ENCODE measurements at places on chromosomes 7 and 10. TPM values are rescaled to one million over a fixed set of nuclear protein-coding genes. Genes with fewer than 3 reads are reported as not detected.

DNA sequence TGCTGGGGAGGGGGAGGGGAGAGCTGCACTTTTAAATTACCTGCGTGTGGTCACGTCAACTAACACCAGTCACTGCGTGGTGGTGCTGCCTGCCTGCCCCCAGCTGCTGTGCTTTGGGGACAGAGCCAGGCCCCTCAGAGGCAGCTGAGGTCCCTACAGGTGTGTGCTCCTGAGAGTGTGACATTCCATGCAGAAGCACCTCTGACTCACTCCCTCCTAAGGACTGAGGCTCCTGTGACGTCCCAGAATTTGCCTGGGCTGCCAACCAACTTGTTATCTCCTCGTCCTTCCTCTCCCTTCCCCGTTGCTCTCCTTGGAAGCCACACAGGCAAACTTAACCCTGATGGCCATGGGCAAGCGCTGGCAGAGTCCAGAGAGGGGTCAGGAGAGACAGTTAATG, 563.0 kb downstream of the PARD3 start:
- no peak for DNase-seq

DNA sequence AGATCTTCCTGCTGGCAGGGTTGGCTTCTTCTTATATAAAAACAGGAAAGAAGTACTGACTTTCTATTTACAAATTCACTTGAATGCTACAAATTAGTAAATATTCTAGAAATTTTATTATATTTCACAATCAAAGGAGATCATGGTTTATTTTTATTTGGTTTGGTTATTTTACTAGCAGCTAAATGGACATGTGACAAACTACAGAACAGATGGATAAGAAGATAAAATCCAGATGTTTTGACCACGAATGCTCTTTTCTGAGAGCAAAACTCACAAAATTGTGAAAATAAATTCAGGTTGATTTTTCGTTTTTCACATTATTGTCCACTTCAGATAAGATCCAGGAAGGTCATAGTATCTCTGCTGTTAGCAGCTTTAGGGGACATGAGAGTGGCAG, 55.4 kb downstream of the CACNA2D1 start:
- DNase-seq, result no peak

SFTPA1 gene
- not detected for total RNA-seq

TLX1 gene
- 0.60 TPM for total RNA-seq

- no peak for DNase-seq
These were observed 70.2 kb downstream of the SAMD9 start for GRCh38 chr7:93047514-93048099.

DNA sequence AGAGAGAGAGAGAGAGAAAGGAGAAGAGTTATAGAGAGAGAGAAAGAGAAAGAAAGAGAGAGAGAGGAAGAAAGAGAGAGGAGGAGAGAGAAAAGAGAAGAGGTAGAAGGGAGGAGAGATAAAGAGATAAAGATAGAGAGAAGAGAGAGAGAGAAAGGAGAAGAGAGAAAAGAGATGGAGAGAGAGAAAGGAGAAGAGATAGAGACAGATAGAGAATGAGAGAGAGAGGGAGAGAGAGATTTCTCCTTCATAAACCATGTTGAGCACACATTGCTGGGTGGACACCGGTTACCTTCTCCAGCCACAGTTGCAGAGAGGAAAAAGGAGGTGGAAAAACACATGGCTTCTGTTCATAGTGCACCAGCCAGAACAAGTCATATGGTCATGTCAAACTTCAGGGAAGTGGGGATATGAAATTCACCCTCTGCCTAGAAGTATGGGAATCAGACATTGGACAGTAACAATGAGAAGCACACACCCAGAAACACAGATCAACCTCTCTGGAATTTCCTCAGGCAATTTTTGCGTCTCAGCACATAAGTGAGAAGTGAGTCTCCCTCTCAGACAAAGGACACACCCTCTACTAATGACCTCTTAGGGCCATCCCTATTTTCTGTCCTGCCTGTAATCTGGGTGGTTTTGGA, 172.5 kb upstream of the SVIL start:
- DNase-seq, result no peak

SMARCD3 gene
- total RNA-seq, result 9.6 TPM

GRCh38 chr7:157022681-157023588, 12.5 kb upstream of the MNX1 start:
- peak; percentile 52 for DNase-seq

- DNase-seq, result peak; percentile 49
These were observed 967 bp upstream of the GLI3 start for GRCh38 chr7:42237811-42238541.

DNA sequence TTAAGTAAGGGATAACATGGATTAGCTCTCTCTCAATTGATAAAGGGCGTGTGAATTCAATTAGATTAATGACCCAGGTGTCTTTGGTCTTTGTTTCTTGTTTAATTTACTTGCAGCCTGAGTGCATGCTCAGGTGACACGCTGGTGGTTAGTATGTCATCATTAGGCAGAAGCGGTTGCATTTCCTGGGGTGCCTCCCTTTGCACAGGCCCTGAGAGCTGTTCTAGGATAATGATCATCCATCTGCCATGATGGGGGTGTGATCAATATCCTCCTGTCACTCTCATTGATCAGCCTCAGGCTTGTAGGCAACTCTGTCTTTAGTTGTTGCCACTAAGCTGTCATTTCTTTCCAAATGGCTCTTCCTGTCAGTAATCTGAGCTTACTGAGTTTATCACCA, 99.6 kb upstream of the NPS start:
- DNase-seq, result no peak

GRCh38 chr10:3129581-3130340, 42.8 kb downstream of the PITRM1 start:
- DNase-seq, result no peak

- no peak for DNase-seq
These were observed 11.8 kb upstream of the CLDN12 start for GRCh38 chr7:90391488-90391887.

- no peak for DNase-seq
These were observed 137.7 kb downstream of the PRPF18 start for GRCh38 chr10:13724484-13724883.

- DNase-seq, result no peak
These were observed 101.4 kb downstream of the PRKCQ start for GRCh38 chr10:6478722-6479121.

ATP6V0A4 gene
- total RNA-seq, result not detected

DPYSL4 gene
- total RNA-seq, result 0.79 TPM

GRCh38 chr10:124517461-124517860, 55.8 kb downstream of the LHPP start:
- no peak for DNase-seq

DNA sequence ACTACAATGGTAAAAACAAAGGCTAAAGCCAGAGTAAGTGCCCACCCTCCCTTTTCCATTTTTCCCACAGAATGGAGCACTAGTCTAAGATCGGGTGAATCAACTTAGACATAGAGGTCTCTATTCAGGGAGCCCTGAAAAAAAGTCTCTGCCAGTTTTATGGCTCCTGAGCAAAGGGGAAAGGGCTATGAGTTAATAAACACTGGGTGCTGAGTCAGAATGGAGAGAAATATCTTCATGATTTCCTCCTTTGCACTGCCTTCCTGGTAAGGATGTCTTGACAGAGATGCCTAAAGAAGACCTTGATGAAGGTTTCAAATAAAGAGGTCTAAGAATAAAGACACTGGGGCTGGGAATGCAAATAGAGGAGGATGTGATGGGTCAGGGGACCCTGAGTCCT, 607.4 kb upstream of the MBL2 start:
- DNase-seq, result no peak

ACTL6B gene
- total RNA-seq, result not detected

DNA sequence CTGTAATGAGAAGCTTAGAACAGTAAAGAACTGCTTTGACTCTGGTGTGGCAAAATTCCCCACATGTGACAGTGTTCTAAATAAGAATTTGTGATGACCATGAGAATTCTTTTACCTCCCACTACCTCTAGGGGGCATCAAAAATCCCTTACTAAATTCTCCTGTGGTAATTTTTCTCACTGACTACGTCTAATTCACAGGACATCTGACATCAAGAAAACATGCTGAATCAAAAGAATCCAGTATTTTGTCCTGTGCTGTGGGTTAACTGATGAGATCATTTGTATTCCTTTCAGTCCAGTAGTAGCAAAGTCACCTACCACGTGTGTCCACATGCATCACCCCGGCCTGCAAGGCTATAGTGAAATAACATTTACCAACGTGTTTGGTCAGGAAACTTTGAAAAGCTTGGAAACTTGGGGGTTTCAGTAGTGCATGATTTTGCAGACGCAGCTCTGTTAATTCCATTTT, 103.8 kb downstream of the ATE1 start:
- no peak for DNase-seq

- no peak for DNase-seq
These were observed 178.7 kb upstream of the PODXL start for GRCh38 chr7:131735101-131735500.

Measured in transverse colon (tissue), 4 donors.